ENCODE measurements at places on chromosomes 3 and 15.

DNA sequence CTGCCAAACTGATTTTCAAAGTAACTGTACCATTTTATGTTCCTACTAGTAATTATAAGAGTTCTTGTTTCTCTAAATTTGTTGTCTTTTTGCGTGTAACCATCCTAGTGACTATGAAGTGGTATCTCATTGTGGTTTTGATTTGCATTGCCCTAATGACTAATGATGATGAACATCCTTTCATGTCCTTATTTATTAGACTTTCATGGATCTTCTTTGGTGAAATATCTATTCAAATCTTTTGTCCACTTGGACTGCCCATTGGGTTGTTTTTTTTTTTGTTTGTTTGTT, 3.6 kb downstream of the OXSR1 start:
- DNase-seq: no peak

DNA sequence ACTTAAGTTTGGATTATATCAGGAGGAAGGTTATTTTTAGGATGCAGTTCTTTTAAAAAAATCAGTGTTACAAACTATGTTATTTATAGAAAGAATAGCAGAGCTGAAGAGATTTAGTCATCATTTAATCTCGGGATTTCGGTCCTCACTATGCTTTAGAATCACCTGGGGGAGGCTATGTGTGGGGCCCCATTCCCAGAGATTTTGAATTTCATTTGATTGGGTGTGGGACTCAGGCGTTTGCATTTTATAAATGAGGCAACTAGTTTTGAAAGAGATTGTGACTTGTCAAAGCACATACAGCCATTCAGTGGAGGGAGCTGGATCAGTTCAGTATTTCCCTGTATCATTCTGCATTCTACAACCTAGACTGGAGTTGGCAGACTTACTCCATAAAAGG, 36.8 kb downstream of the TFG start:
- DNase-seq: no peak

DNA sequence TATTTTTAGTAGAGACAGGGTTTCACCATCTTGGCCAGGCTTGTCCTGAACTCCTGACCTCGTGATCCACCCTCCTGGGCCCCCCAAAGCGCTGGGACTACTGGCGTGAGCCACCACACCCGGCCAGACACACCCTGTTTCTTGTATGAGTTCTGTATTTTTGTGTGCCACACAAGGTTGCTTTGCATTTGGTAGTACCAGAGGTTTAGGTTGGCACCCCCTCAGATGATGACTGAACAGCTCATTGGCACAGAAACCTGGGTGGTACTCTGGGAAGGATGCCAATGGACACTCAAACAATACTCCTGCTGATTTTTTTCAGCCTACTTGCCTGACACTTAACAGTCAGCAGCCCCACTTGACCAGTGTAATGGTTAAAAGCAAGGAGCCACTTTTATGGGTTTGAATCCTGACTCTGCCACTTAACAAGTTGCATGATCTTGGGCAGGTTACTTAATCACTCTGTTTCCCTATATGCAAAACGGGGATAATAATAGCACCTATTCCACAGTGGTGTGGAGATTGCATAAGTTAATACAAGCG, 39.2 kb upstream of the BCL2A1 start:
- DNase-seq: no peak

GRCh38 chr15:38560456-38560926, 4.1 kb downstream of the RASGRP1 start:
- no peak for DNase-seq

- no peak for DNase-seq
These were observed 71.5 kb downstream of the ETFA start for GRCh38 chr15:76239786-76240185.

DNA sequence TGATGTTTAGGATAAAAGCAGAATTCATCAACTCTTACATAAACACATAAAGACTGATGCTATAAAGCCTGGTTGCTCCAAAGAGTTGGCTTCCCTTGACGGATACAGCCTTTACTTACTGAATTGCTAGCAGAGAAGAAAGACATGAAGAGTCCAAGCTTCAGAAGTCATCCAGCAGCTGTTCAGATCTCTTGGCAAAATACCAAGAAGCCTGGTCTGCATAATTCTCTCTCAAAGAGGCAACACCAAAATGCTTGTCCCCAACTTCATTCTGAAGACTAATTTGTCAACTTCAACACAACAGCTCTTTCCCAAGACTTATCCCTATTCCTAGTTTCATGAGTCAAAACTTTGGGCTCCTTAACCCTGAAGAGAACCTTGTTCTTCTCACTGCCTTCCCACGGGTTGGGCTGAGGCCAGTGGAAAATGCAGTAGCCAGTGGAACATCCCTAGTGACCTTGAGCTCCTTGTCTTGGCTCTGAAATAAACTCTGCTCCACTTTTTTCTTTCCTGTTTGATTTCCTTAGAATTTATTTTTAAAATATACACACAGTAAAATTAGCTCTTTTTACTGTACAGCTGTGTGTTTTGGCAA, 119.2 kb upstream of the THBS1 start:
- DNase-seq: no peak

- no peak for DNase-seq
These were observed 148.6 kb downstream of the CD47 start for GRCh38 chr3:107942244-107942643.

- DNase-seq: no peak
These were observed 35.2 kb downstream of the FNDC3B start for GRCh38 chr3:172074586-172074985.

DNA sequence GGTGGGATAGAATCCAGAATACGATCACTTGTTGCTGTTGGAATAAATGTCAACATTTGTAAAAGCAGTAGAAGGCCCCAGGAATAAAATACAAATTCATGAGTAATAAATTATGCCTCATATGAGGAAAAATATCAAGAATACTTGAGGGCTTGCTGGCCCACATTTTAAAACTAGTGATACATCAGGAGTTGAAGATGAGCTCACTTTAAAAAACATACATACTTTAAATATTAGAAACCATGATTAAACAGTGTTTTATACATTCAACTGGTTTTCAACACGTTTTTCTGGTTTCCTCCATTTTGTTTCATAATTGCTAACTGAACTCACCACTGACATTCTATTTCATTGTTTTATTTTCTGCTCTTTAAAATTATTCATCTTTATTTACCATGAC, 141.4 kb downstream of the TFG start:
- no peak for DNase-seq

DNA sequence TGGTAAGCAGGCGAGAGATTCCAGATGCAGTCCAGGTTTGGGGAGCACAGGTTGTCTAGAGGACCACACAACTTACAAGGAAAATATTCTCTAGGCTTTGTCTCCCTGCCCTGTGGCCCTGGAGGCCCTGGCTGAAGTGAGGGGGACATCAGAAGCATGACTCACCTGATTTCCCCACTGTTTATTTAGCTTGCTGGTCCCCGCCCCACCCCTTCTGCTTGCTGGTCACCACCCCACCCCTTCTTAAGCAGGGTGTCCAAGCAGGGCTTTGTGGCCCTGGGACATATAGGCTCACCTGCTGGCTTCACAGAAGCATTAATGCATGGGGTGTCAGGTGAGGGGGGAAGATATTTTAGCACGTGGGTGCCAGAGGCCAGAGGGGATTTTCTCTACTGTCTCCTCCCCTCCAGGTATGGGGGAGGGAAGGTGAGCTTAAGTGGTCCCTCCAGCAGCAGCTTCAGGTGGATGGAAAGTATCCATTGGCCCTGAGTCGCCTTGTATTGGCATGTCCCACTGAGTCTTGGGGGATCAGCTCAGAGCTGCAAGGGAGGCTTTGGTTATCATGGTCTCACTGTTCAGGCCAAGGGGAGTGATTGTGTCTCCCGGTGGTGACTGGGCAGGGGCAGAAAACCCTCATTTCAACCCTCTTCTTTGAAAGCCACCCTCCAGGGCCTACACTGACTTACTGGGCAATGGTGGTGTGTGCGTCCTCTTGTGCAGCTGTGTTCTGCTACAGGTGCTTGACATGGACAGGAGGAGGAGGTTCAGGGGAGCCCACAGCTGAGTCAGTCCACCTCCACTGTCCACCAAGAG, 49.8 kb downstream of the GASK1A start:
- DNase-seq: no peak

- DNase-seq: no peak
These were observed 312.1 kb upstream of the PROK2 start for GRCh38 chr3:72097053-72097452.

- DNase-seq: peak; percentile 65
These were observed 119.0 kb upstream of the RASGRP1 start for GRCh38 chr15:38683382-38684242.

DNA sequence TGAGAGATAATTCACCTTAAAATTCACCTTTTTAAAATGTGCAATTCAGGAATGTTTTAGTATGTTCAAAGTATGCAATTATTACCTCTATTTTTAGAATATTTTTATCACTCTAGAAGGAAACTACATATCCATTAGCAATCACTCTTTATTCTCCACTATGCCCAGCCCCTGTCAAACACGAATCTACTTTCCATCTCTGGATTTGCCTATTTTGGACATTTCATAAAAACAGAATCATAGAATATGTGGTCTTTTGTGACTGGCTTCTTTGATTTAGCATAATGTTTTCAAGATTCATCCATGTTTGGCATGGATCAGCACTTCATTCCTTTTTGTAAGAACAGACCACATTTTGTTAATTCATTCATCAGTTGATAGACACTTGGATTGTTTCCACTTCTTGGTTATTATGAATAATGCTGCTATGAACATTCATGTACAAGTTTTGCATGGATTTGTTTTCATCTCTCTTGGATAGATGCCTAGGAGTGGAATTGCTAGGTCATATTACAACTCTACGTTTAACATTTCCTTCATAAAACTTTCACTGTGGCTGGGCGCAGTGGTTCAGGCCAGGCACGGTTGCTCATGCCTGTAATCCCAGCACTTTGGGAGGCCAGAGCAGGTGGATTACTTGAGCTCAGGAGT, 12.7 kb downstream of the HMCES start:
- DNase-seq: no peak

- no peak for DNase-seq
These were observed 36.4 kb upstream of the EIF3J start for GRCh38 chr15:44500555-44500954.

- no peak for DNase-seq
These were observed at the start of gene AADAC for GRCh38 chr3:151813799-151814198. Gene AADAC (plus strand): TSS chr3:151814116. CDS start chr3:151814163, 47 bp downstream.

- no peak for DNase-seq
These were observed 73.4 kb downstream of the CPN2 start for GRCh38 chr3:194277786-194278130.

GRCh38 chr3:170982733-170983132, 43.8 kb downstream of the SLC2A2 start:
- no peak for DNase-seq

GRCh38 chr15:80568876-80569605, 126.1 kb upstream of the ABHD17C start:
- DNase-seq: no peak

GRCh38 chr3:43036621-43037423, 57.7 kb downstream of the GASK1A start:
- no peak for DNase-seq

DNA sequence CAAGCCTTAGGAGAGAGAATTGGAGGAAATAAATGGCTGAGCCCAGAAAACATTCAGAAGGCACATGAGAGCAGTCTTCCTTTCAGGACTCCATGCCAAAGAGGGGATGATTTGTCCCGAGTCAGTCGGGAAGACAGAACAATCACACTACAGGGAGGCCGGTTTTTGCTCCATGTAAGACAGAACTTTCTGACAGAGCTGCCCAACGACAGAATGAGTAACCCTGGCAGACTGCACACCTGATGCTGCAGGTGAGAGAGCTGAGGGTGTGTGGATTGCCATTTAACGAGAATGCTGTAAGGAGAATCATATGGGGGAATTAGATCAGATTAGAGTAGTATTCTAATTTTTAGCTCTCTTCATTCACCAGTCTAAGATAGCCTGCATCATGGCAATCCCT, 533.0 kb downstream of the EPHB1 start:
- no peak for DNase-seq

- DNase-seq: no peak
These were observed 1043.6 kb downstream of the TUSC7 start for GRCh38 chr3:117752984-117753717.

GRCh38 chr3:127226457-127226856, 33.5 kb downstream of the PRR23E start:
- no peak for DNase-seq

- no peak for DNase-seq
These were observed 3.4 kb downstream of the GP9 start for GRCh38 chr3:129063841-129064482.

All from NCI-H1694 treated with DMSO at 0.1 percent for 48 hours (cell line).